ENCODE measurements at places on chromosomes 12 and 14.

- DNase-seq = no peak
These were observed 26.7 kb upstream of the SFSWAP start for GRCh38 chr12:131684015-131684725.

DNA sequence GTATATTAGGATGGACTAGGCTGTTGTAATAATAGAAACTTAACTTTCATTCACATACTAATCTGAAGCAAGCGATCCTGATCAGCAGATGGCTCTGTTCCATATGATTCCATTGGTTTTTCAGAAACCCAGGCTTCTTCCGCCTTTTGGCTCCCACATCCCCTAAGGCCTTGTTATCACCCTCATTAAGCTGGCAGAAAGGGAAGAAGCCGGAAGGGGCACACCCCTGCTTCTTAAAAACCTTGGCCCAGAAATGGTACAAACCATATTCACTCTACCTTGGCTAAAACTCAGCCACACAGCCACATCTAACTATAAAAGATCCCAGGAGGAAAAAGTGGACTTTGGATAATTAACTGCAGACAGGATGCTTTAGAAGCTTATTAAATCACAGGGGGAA, 329.2 kb downstream of the PCNX1 start:
- no peak for DNase-seq

DNA sequence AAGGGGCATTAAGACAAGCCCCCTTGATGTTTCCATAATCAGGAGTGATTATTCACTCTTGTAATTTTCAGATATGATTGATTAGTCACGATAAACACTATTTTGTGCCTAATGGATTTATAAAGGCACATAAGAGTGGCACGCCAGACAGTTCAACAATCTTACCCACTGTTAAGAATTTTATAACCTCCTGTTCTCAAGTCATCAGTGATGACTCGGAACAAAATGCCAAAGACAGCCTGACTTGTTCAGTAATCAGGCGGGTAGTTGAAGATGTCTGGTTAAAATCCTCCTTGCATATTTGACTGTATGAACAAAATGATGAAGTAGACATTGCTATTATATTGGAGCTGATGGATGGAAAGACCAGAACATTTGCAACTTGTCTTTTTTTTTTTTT, 212.1 kb upstream of the RMST start:
- no peak for DNase-seq

- no peak for DNase-seq
These were observed 22.5 kb downstream of the TESC start for GRCh38 chr12:117076410-117077372.

DNA sequence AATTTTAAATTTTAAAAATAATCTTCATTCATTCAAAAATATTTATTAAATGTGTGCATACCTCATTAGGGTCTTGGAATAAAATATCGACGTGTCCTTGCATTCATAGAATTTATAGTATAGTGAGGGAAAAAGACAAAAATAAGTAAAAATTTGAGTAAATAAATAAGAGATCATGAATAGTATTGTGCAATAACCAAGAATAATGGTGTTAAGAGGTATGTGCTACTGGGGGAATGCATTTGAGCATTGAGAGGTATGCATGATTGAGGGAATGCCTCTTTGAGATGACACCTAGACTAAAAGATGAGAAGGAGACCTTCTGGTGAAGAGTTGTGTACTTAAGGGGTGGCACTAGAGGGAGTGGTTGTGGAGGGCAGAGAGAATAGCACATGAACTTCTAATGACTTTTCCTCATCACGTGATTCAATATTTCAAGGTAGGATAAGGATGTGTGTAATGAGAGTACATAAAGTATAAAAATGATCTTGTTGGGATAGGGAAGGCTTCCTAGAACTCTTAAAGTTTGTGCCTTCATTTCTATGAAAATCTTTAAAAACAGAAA, 18.8 kb upstream of the CATSPERB start:
- DNase-seq = no peak

GRCh38 chr12:64088431-64089349, 133.4 kb downstream of the KICS2 start:
- DNase-seq = peak; percentile 58

GRCh38 chr12:91319071-91319760, 136.6 kb upstream of the DCN start:
- DNase-seq = no peak

- no peak for DNase-seq
These were observed 18.3 kb downstream of the LHX5 start for GRCh38 chr12:113453330-113453729.

DNA sequence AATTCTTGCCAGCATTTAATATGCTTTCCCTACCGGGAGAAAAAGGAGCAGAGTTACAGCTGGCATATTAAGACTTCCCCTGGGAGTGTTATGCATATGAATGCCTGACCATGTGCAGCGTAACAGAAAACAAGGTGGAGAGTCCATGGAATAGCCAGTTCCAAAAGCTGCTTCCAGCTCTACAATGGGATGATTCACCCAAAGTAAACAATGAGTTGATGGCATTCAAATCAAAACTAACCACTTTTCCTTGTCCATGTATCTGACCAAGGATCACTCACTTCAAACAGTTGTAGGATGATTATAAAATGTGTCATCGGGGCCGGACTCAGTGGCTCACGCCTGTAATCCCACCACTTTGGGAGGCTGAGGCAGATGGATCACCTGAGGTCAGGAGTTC, 48.1 kb upstream of the BICDL1 start:
- DNase-seq = no peak

- no peak for DNase-seq
These were observed 26.2 kb upstream of the CHPT1 start for GRCh38 chr12:101671157-101671791.

DNA sequence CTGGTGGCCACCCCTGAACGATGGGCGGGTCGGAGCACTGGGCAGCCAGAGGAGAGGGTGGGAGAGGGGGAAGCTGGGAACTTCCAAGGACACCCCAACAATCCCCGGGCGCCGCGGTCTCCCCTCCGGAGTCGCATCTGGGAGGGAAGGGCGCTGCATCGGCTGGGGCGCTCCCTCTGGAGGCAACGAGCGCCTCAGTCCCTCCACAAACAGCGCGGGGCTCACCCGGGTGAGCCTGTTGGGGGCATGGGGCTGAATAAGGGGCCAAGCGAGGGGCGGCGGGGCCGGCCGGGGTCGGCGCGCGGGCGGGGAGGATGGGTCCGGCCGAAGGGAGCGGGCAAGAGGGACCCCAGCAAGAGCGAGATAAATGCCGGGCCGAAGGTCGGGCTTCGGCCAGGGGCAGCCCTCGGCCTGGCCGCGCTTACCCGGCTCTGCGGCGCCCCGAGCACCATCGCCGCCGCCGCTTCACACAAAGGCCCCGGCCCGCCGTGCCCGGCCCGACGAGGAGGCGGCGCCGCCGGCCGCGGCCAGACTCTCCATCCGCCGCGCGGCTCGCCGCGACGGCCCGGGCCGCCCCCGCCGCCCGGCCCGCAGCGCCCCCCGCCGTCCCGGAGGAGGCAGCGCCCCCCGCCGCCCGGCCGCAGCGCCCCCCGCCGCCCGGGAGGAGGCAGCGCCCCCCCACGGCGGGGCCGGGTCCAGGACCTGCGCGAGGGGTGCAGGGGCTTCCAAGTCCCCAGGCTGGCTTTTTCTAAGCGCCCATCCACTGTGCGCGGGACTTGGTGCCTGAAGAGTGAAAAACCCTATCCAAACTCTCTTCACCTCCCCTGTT, at the start of gene ZBTB39:
Gene ZBTB39, minus strand, starts transcription at position 567 of the 829 bp plus-strand sequence. CDS start 1,629 bp downstream, outside the sequence.
- DNase-seq = peak; percentile 53

DNA sequence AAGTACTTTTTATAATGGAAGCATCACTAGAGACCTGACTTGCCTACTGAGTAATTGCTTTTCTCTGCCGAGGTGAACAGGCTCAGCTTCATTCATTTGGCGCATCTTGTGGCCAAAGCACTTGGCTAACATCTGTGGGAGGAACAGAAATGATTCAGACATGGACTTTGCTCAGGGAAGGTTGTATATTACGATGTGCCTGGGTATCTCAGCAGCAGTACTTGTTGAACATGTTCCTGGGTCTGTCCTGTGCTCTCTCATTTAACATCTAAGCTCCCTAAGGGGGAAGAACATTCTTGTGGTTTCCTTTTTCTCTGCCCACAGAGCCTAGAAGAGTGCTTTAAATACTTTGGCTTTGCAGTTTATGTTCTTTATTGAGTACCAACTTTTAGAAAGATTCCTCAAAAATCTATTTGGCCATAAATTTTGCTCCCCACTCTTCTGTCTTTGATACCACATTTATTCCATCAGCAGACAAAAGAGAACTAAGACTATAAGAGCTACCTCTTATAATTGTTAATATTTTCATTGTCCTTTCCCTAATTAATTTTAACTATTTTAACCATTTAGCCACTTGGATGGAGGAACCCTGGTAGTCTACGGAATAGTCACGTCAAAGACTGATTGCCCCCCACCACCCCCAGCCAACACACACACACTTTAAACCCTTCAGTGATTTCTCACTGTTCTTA, 101.2 kb upstream of the EGLN3 start:
- no peak for DNase-seq

GRCh38 chr12:67671419-67671818, 22.9 kb downstream of the DYRK2 start:
- no peak for DNase-seq

GRCh38 chr14:66069036-66069435, 417.1 kb upstream of the CCDC196 start:
- no peak for DNase-seq

- DNase-seq = no peak
These were observed 11.2 kb downstream of the RHOF start for GRCh38 chr12:121781998-121782979.

- no peak for DNase-seq
These were observed 26.5 kb downstream of the WDHD1 start for GRCh38 chr14:55000381-55000780.

GRCh38 chr14:22416193-22416592, 172.8 kb downstream of the DAD1 start:
- DNase-seq = no peak

DNA sequence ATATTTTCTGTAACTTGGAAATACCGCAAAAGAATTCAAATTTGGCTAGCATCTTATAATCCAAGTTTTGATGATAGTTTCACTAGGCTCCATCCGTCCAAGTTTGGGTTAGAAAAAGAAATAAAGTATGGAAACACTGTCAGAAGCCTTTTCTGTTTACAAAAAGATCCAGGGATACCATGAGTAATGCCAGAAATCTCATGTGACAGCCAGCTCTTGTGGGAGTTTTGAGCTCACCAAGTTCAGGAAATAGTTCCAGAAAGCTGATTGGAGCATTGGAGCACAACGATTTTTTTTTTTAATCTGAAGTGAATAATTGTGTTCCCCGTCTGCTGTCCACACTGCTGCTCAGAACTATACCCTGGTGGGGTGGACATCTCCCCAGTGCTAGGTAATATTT, 229.7 kb upstream of the NPAS3 start:
- peak; percentile 81 for DNase-seq

Measured in globus pallidus (tissue), 1 donor.